ENCODE measurements at places on chromosomes 3 and 15.

- DNase-seq = no peak
These were observed 33.5 kb downstream of the RAB6B start for GRCh38 chr3:133862161-133862560.

DNA sequence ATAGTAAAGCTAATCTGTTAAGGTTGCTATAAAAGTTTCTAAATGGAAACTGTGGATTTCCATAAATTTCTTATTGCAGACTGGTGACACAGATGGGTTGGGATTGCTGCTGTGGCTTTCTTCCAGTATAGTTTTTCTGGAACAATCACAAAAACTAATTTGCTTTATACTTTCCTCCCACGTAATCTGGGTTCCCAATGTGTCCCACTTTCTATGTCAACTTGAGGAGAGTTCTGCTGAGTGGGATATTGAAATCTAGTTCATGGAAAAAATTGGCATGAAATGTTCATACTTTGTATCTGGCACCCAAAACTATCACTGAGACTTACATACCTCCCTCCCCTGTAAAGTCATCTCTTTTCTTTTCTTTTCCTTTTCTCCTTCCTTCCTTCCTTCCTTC is 126.8 kb downstream of the TGFBR2 start:
- no peak for DNase-seq

GRCh38 chr3:18558507-18558906 is 133.4 kb upstream of the SATB1 start:
- peak; percentile 67 for DNase-seq

DNA sequence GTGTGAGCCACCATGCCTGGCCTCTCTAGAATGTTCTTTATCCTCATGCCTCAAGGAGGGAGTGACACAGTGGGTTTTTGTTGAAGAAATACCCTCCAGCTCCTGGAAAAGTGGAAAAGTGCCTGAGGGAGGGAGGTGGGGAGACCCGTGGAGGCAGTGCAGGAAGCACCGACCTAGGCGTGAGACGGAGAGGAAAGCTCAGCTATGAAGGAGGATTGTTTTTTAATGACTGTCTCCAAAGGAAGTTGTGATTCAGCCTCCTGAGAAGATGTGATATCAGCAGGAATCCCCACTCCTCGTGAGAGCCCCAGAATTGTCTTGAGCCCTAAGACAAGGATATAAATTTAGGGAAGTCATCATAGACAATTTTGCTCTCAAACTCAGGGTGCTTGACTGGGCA is 21.7 kb downstream of the RPLP1 start:
- no peak for DNase-seq

DNA sequence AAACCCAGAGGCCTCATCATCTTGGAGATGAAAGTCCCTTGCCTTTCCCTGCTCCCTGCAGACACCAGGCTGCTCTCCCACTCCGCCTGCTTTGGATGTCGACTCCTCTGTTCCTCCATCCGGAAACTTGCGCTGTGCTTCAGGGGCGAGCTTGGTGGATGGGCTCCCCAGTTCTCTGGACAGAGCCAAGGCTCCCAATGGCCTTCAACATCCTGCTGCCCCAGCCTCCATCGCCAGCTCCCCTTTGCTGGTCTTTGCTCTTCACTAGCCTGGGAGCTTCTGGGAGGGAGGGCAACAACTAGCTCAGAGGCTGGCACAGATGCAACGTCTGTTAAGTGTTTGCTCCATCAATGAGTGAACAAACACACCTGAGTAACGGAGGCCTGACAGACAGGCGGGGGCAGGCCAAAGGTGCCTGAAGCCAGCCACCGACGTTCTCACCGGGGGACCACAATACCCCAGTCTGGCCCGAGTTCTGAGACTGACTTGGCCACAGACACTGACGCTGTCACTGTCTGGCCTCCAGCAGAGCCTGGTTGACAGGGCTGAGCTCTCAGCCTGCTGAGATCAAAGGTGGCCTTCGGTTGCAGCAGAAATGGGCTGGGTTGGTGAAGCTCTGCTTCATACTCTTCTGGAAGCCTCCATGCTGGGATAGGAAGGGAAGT is 39.0 kb downstream of the RGMA start:
- no peak for DNase-seq

GRCh38 chr15:33031324-33031821 is 163.1 kb downstream of the FMN1 start:
- no peak for DNase-seq

- DNase-seq = no peak
These were observed 85.0 kb upstream of the UBP1 start for GRCh38 chr3:33525232-33525631.

- DNase-seq = peak; percentile 45
These were observed 306.4 kb upstream of the STT3B start for GRCh38 chr3:31226346-31226745.

GRCh38 chr3:36379872-36380220 is 458 bp upstream of the STAC start:
- no peak for DNase-seq

Data from activated CD4-positive, alpha-beta T cell treated with anti-CD3 and anti-CD28 coated beads, Interleukin-2, Interleukin-4, amounts not matched to agents 100 ng/mL and 50 ng/mL, durations not matched to agents 16 hours and 8 hours (primary cell).